ENCODE measurements at places on chromosomes 12 and 14.

GRCh38 chr14:44113769-44114730 lies 393.0 kb downstream of the FSCB start:
- DNase-seq = no peak

DNA sequence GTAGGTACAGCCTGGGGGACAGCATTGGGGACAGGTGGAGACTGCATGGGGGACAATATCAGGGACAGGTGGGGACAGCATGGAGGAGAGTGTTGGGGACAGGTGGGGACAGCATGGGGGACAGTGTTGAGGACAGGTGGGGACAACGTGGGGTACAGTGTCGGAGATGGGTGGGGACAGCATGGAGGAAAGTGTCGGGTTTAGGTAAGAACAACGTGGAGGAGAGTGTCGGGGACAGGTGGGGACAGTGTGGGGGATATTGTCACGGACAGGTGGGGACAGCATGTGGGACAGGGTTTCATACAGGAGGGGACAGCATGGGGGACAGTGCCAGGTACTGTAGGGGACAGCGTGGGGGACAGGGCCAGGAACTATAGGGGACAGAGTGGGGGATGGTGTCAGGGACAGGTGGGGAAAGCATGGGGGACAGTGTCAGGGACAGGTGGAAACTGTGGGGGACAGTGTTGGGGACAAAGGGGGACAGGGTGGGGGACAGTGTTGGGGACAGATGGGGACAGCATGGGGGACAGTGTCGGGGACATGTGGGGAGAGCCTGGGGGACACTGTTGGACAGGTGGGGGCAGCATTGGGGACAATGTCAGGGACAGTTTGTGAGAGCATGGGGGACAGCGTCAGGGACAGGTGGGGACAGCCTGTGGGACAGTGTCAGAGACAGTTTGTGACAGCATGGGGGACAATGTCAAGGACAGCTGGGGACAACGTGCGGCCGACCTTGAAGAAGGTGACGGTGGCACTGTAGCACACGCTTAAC lies 213.1 kb downstream of the TMEM121 start:
- DNase-seq = no peak

DNA sequence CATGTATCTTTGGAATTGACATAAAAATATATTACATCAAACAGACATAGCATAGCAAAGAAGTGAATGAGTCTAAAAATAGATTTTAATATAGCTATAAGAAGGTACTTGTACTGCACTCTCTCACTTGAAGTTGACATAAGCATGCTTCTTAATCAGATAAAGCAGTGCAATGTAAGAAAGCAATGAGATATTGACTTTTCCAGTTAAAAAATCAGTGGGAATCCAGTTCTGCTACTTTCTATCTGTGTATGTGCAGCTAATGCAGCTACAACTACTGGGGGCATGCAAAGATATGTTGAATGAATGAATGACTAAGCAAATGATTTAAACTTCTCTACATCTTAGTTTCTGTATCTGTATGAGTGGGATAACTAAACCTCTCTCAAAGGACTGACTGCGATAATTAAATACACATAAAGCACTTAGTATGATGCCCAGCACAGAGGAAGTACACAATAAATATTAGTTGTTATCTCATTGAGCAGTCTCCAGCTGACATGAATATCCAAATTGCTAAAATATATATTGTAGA lies 10.3 kb downstream of the WASHC3 start:
- DNase-seq = no peak

DNA sequence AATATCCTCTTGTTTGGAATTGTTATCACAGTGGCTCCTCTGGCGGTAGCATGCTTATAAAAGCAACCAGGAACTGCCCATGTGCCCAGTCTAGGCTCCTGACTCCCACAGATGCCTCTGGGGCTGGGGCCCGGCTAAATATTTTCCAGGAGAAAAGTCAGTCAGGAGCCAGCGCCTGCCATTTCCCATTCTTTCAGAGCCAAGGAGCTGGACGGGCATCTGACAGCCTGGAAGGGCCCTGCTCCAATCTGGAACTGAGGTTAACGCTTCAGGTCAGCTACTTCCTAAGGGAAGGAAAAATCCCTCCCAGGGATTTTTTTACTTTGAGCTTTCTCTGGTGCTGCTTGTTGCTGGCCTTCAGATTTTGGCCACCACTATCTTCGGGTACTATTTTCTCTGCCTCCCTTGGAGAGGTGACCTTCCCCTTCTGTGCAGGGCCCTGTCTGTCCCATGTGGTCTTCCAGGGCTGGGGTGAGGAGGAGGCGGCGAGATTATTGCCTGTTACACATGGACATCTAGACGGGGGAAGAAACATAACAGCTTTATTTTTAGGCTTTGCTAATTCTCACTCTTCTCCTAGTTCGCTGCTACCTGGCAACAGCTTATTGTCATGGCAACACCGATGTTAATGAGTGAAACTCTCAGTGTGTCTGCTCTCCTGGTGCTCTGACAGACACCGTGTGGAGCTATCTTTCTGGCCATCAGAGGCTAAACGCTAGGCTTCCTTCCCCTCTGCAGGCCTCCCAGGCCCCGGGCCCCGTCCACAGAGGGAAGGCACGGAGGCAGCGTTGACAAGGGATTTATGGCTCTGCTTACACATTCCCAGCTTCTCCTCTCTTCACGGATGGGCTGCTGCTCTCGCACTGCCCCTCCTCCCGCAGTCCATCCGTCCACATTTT lies 160.4 kb downstream of the CACNA1C start:
- DNase-seq = no peak

DNA sequence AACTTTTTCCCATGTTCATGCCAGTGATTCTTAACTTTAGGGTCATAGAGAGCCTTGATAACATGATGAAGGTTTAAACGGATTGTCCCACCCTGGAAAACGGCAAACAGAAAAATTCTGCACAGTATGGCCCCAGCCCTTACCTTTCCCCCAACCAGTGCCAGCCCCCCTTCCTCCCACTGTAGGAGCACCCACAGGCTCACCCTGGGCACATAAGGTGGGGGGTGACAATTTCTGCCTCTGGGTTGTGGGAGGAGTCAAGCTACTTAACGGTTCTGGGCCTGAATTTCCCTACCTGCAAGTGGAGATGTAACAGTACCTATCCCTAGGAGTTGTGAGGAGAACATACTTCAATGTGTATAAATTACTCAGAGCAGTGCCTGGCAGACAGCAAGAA lies 18.0 kb downstream of the XRCC3 start:
- no peak for DNase-seq

- no peak for DNase-seq
Measured at GRCh38 chr12:109598428-109598854, 24.8 kb downstream of the MVK start.

DNA sequence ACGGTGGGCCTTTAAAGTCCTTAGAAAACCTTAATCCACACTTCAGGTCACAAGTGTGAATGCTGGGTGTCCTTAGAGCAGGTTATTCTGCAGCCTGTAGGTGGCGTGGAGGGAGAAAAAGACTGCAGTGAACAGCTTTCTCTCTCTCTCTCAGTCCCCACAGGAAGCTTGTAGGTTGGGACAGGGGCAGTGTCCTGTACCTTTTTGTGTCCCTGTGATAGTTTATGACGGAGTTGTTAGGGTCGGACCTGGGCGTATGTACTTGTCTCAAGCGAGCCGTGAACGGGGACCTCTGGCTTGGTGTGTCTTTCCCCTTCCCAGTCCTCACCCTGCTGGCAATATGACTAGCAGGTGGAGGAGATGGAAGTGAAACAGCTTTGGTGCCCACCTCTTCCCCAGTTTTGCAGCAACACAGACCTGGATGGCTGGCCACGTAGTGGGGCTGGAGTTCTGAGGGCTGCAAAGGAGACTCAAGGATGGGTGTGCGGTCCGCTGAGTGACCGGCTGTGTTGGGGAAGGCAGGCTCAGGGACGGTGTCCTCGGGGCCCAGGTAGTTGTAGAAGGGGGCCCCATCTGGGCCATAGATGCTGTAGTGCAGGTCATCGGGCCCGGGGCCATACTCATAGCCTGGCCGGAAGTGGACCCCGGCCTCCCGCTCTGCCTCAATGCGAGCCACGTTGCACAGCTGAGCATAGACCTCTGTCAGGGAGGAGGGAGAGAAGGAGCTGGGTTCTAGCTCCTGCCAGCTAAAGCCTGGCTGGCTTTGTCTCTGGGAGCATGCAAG lies 8.9 kb downstream of the ISCA2 start:
- peak; percentile 41 for DNase-seq

DNA sequence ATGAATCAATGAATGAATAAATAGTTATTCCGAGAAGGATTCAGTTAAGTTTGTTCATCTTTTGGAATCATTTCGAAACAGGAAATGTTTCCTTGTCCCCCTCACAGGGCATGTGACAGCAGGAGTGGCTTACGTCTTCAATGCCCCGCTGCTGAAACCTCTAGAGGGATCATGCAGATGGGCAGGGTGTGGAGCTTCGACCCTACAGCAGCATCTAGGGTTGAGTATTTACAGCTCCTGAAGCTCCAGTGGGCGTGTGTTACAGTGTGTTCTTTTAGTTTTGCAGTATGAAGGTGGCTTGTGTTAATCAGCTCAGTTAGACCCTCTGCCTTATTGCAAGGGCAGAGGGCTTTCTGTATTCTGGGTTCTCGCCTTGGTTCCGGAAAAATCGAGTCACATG lies 2.6 kb downstream of the NAV3 start:
- no peak for DNase-seq

DNA sequence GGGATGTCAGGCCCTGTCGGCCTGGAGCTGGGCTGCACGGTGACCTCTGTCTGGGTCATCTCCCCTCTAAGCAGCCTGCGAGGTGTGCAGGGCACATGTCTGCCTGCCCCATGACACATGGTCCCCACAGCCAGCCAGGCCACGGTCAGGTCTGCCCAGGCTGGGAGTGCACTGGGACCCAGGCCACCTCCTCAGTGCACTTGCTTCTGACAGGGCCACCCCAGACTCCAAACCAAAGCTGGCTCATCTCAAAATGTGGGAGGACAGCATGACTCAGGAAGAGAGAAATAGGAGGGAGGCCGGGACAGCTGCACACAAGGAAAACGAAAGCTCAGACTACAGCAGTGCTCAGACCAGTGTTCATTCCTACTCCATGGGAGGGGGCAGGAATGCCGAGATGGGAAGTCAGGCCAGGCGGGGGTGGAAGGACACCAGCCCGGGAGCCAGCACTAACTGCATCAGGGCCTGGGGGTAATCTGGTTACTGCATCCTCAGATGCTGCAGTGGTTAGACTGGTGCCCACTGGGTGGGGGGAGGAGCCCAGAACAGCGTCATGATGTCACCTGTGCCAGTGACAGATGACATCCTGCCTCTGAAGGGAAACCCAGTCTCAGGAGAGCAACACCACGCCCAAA lies 4.0 kb downstream of the P2RX2 start:
- DNase-seq = no peak

- DNase-seq = no peak
Measured at GRCh38 chr12:19520646-19521415, 81.5 kb downstream of the AEBP2 start.
